Stimulated activated CD4-positive, alpha-beta T cell treated with anti-CD3 and anti-CD28 coated beads, Interleukin-15, amount 100 ng/mL, for 1 hour (primary cell): ENCODE measurements at places on chromosomes 2 and 18.

GRCh38 chr2:34853646-34854045 lies 1254.5 kb upstream of the FAM98A start:
- no peak for DNase-seq

- no peak for DNase-seq
Measured at GRCh38 chr2:28747714-28748113, 3.9 kb upstream of the PPP1CB start.

DNA sequence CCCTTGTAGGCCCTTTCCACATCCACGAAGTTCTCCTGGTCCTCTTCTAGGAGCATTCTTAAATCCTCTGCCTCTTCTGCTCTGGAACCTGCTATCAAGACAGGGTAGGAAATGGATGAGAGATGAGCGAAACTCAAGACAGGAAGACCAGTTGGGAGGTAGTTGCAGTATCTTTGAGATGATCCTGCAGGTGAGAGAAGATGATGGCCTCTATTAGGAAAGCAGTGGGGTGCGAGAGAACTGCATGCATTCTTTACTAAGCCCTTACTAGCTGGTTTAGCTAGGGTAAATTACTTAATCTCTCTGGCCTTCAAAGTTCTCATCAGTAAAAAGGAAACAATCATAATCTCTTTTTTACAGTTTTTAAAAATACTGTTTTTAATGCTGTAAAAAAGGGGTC lies 47.0 kb downstream of the VSNL1 start:
- no peak for DNase-seq

- no peak for DNase-seq
Measured at GRCh38 chr2:64820901-64821300, 167.2 kb upstream of the SERTAD2 start.

DNA sequence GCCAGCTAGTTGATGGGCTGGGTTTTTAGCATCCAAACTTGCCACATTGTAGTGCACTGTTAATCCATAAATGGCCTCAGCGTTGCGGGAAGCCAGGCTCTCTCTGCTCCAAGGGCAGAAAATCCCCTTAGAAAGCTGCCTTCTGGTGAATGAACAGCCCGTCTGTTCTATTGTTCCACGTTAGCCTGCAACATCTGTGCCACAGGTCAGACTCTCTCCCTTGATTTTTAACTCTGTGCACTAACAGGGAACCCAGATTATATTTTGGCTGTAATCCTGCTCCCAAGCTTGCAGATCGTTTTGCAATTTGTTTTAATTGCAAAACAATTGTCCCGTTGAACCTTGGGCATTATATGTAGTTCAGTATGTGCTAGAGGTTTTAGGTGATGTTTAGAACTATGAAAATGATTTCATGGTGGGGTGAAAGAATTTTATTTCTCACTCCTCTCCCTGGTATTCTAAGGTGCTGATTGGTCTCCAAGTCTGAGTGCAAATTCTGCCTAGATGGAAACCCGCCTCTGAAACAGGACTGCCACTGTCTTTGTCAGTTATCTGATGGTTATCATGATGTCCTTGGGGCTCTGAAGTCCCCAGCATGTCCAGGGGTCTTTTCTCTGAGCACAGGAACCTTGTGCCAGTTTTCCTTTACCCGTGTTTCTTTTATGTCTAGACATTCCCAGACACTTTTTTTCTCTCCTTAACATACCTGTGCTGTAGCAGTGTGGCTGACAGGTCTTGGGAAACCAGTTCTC lies 106.6 kb downstream of the MAP4K4 start:
- DNase-seq = no peak

DNA sequence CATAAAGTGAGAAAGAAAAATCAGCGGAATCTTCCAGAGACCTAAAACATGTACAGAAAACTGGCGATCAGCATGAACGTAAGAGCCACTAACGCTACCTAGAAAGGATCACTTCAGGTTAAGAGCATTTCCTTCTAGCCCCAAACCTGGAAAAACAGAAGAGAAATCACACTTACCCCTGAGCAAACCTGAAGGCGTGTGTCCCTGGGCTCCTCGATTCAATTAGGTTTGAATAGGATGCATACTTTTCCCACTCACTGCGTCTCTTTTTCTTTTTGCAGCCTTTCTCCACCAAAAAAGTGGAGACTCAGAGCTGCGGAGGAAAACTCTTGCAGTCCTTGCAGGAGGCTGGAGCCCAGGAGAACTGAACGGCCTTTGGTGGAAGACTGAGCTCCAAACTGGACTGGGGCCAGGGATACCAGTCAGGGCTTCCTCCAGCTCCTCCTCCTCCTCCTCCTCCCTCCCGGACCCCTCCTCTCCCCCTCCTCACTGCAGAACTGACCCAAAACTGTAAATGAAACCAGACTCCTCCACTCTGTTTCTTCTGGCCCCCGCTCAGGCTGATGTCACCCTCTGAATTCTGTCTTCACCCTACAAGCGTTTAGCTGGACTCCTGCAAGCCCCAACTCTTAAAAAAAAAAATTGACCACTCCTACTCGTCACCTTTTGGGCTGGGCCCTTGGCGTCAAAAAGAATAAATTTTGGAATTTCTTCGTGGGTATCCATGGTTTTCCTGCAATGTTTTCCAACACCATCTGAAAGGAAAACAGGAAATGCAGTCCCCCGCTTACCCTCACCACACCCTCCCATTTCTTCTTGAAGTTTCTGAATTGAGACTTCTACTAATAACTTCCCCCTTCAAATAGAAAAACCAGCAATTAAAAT lies at the start of gene COL6A3:
Gene COL6A3, minus strand, starts transcription at position 388 of the 885 bp plus-strand sequence. CDS start 17,347 bp downstream, outside the sequence.
- DNase-seq = no peak
